Glutamatergic neuron (in vitro differentiated cells): ENCODE measurements at places on chromosomes 4 and X.

- DNase-seq, result no peak
- no peak overlapping the region for H3K27ac ChIP-seq
- H3K4me3 ChIP-seq, result no peak overlapping the region
- no peaks in the 10 kb centered on the region for H3K27me3 ChIP-seq
These were observed 53.8 kb downstream of the SPRY1 start for GRCh38 chr4:123450393-123450792.

DNA sequence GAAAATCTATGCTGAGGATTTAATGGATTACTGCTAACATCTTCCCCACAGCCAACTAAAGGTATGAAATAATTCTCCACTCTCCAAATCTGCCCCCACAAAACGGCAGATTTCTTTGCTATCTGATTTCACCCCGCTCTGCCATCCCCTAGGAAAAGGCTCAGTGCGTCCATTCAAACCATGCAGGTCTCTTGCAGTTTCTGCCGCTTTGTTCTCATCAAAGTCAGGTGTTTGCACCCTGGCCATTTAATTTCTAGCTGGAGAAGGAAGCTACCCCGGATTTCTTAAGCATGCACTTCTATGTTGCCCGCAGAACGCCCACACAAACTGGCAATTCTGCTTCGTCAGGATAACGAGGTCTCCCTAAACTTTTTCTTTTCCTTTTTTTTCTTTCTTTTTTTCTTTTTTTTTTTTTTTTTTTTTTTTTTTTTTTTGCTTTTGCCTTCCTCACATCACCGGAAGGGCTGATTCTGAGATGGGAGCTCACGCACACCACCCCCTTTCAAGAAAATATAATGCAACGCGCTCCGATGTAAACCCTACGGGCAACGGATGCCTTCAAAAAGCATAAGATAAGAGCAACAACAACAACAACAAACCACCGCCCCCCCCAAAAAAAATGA, 3.3 kb downstream of the NLGN4X start:
- peak overlapping the region; percentile 95 for H3K4me3 ChIP-seq
- H3K27ac ChIP-seq, result peak overlapping the region; percentile 92
- DNase-seq, result no peak
- no peaks in the 10 kb centered on the region for H3K36me3 ChIP-seq
- H3K4me1 ChIP-seq, result peaks cover 8% of the 10 kb centered on the region

GRCh38 chr4:151988591-151988990, 227.8 kb upstream of the GATB start:
- peaks cover 6% of the 10 kb centered on the region for H3K4me1 ChIP-seq
- no peak for DNase-seq
- no peaks in the 10 kb centered on the region for H3K27me3 ChIP-seq
- no peak overlapping the region for H3K27ac ChIP-seq
- no peaks in the 10 kb centered on the region for H3K36me3 ChIP-seq
- no peak overlapping the region for H3K4me3 ChIP-seq

DNA sequence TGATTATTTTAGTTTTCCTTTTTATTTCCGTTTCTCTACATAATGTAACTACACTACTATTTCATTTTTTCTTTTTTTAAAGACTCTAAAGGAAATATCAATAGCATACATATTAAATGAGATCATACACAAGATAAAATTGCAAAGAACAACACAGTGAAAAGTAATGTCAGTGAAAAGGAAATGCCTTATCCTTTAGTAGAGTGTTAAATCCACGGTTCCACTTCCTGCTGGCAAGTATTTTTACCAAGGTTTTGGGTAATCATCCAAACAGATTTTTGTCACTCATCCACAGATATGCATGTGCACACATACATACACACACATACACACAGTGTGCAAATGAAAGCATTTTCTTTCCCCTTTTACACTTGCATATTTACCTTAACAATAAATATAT, 548.9 kb downstream of the PPP4R3C start:
- H3K27me3 ChIP-seq, result no peaks in the 10 kb centered on the region
- no peaks in the 10 kb centered on the region for H3K36me3 ChIP-seq
- no peak overlapping the region for H3K27ac ChIP-seq
- no peak overlapping the region for H3K4me3 ChIP-seq
- DNase-seq, result no peak
- H3K4me1 ChIP-seq, result no peaks in the 10 kb centered on the region
